RPMI7951 (cell line): ENCODE measurements at places on chromosomes 3 and 15.

- no peak for DNase-seq
These were observed 30.9 kb downstream of the VIPR1 start for GRCh38 chr3:42533161-42533897.

- DNase-seq = no peak
These were observed 98.1 kb downstream of the CORO2B start for GRCh38 chr15:68676926-68677325.

DNA sequence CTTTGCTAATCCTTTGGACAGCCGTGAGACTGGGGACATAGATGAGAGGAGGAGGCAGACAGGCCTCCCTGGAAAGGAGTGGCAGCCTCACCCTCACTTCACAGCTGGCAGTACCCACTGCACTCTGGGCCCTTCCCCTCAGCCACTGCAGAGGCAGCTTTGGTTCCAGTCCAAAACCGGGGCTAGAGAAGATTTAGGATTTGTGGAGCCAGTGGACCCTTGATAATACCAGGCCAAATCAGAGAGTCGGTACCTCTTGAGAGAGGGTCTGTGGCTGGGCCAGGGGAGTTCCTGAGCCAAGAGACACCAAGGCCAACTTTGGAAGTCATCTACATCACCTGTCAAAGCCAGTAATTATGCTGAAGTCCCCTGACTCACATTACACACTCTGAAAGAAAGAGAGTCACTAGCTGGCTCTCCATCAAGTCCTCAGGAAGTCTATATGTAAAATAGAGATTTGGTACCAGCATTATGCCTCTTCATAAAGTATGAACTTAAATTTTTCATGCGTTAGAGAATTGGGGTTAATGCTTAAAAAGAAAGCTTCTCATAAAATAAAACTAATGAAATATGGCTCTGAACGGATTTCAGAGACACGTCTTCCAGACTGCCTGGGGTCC is 244.1 kb upstream of the SEMA6D start:
- DNase-seq = no peak

- DNase-seq = no peak
These were observed 184.1 kb downstream of the XXYLT1 start for GRCh38 chr3:195086885-195087284.

GRCh38 chr15:55016225-55016624 is 180.5 kb downstream of the RSL24D1 start:
- no peak for DNase-seq

DNA sequence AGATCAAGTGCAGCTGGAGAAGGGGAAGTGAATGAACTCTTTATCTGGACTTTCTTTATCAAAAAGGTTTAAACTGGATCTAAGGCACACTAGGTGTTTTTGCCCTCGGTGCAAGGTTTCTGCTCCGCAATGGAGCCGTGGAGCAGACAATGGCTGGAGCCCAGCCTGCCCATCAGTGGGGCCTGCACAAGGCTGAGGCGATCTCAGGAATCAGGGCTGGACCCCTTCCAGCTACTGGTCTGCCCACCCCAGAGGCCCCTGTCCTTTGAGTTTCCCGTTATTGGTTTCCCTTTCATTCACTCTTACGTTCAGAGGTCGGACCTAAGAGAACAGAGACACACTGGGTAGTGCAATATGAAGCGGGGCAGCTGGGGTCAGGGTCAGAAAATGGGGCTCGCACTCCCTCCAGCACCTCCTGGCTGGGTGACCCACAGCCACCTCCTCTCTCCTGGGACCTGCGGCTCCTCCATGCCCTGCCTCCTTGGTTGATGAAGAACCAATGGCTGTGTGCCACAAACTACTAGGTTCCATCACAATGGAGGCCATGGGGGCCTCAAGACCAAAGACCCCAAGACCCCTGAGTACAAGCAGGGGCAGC is 164.6 kb downstream of the CHSY1 start:
- no peak for DNase-seq

GRCh38 chr3:186931532-186932280 is 1.4 kb downstream of the ST6GAL1 start:
- no peak for DNase-seq

- DNase-seq = no peak
These were observed 91.3 kb downstream of the ARNT2 start for GRCh38 chr15:80495401-80495942.

GRCh38 chr3:122094125-122094524 is 39.0 kb downstream of the CD86 start:
- no peak for DNase-seq

- DNase-seq = no peak
These were observed 3.9 kb downstream of the CHST2 start for GRCh38 chr3:143123353-143123984.

GRCh38 chr3:15616053-15616452 is 14.5 kb downstream of the BTD start:
- DNase-seq = no peak

DNA sequence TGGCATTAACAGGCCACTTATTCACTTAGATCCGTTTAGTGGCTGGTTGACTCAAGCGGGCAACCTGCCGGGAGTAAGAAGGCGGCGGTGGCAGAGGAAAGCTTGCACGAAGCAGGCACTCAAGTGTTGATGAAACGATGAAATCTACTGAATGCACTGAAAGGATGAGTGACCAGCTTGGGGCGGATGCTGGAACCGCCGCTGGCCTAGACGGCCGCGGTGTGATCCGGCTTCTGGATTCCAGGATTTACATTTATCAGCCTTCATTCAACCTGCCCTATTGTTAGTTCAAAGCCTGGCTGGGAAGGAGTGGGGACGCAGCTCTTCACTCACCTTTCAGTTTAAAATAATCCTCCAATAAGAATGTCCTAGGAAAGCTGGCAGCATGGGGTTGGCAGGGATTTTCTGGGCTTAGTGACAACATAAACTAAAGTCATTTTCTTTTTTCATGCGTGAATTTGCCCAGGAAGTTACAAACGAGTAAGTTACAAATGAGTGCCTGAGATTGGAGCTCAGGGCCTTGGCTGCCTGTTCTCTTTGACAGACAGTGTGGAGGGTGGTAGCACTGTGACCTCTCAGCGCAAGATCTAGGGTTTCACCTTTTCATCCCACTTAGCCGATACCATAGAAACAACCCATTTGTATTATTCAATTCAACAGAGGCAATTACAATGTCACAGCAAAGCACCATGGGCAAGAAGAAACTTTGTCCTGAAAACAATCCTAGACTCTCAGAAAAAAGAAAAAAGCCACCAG is 1.1 kb upstream of the PLCH1 start:
- peak; percentile 54 for DNase-seq

GRCh38 chr3:136620436-136620835 is 131.7 kb downstream of the STAG1 start:
- DNase-seq = no peak

GRCh38 chr15:43749690-43750345 is 3.6 kb downstream of the PDIA3 start:
- DNase-seq = peak; percentile 14

DNA sequence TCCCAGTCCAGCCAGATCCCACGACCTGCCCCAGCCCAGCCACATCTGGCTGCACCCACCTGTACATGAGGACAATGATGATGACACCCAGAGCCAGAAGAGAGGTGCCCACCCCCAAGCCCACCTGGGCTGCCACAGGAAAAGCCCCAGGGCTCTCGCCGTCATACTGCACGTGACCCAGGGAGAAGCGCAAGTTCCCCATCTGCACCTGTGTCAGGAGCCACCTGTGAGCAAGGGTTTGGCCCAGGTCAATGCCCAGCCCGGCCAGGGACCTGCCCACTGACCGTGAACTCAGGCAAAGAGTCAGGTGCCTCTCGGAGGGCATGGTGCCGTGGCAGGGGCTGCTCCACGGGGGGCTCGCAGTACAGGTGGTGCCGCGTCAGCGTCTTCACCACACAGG is 16.3 kb downstream of the PLXNB1 start:
- DNase-seq = no peak

DNA sequence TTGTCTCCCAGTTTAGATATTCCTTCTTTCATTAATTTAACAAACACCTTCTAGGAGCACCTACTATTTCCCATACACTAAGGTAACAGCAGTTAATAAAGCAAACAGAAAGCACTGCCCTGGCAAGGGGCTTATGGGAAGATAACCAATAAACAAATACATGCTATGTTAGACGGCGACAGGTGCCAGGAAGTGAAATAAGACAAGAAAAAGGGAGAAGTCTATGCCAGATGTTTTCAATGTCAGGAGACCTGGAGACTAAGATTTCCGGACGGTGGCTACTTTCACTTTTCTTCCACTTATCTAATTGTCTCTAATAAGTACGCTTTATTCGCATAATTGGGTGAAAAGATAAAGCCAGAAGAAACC is 32.5 kb upstream of the ZNF445 start:
- peak; percentile 11 for DNase-seq

DNA sequence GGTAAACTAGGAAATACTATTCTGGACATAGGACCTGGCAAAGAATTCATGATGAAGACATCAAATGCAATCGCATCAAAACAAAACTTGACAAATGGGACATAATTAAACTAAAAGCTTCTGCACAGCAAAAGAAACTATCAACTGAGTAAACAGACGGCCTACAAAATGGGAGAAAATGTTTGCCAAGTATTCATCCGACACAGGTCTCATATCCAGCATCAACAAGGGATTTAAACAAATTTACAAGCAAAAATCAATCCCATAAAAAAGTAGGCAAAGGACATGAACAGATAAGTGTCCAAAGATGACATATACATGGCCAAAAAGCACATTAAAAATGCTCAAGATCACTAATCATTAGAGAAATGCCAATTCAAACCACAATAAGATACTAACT is 1088.9 kb downstream of the NAALADL2 start:
- no peak for DNase-seq

GRCh38 chr3:7275396-7275795 is 414.5 kb downstream of the GRM7 start:
- no peak for DNase-seq

DNA sequence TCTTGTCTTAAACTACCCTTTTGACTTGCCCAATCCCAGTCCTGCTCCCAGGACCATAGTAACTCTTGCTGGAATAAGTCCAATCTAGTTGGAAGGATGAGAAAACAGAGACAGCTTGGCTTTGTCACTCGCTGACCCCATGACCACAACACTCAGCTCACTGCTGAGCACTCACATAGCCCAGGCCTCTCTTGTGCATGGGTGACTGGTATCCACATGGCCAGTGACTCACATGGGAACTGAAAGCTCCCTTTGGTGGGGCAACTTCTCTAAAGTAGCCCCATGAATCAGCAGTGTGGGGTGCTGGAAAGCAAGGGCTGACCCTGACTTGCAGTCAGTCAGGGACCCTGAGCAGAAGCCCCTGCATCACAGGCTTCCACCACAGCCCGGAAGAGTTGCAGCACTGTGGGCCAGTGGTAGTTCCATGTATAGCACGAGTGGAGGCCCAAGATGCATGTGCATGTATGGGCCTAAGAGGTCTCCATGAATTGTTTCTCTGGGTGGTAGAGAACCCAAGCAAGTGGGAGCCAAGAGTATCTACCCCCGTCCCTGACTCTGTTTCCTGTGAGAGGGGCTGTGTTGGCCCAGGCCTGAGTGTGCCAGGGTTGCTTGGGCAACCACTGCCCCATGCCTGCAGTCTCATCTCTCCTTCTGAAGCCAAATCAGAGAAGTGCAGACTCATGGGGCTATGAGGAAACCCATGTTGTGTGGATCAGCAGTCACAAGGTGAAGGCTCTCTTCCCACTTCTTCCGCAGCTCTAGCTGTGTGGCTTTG is 62.1 kb upstream of the XCR1 start:
- peak; percentile 98 for DNase-seq

GRCh38 chr3:117817103-117817502 is 1107.5 kb downstream of the TUSC7 start:
- no peak for DNase-seq

DNA sequence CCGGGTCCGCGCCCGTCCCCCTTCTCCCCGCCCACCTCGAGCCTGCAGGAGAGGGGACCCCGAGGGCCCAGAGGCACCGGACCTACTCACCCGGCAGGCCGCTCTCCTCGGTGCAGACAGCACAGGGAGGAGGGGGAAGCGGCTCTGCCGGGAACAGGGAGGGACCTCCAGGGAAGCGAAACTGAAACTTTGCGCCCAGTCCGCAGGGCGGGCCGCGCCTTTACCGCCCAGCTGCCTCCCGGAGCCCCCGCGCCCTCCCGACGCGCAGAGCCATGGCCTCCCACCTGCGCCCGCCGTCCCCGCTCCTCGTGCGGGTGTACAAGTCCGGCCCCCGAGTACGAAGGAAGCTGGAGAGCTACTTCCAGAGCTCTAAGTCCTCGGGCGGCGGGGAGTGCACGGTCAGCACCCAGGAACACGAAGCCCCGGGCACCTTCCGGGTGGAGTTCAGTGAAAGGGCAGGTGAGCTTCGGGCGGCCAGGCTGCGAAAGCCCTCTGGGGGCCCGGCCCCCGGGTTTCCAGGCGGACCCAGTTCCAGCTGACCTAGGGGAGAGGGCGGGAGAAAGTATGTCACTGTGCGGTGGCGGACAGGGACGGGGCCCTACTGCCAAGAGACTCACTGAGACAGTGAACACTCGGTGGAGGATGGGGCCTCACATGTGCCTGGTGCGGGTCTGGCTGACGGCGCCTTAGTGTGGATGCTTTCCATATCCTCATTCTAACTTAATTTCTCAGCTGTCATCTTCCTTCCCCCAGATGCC is at the start of the genes DTX3L and PARP9:
TSS of gene DTX3L (plus strand) at position 184 of the 758 bp plus-strand sequence. CDS start at position 273, 89 bp downstream.
TSS of gene PARP9 (minus strand) at position 146 of the 758 bp plus-strand sequence. CDS start 4,680 bp downstream, outside the sequence.
- peak; percentile 85 for DNase-seq

DNA sequence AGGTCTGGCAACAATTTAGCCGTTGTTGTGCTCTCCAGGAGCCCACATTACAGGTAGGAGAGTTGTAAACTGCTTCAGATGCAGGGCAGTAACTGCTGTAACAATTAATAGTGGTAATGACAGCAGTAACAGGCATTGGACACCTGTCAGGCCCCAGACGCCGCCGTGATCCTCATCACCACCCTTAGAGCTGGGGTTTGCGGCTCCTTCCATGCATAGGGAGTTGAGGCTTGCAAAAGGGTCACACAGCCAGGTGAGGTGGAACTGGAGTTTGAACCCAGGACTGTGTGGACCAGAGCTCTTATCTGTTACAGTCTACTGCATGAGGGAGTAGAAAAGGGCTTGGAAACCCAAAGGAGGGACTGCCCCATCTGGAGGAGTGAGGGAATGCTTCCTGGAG is 26.8 kb upstream of the NR2C2 start:
- DNase-seq = no peak

DNA sequence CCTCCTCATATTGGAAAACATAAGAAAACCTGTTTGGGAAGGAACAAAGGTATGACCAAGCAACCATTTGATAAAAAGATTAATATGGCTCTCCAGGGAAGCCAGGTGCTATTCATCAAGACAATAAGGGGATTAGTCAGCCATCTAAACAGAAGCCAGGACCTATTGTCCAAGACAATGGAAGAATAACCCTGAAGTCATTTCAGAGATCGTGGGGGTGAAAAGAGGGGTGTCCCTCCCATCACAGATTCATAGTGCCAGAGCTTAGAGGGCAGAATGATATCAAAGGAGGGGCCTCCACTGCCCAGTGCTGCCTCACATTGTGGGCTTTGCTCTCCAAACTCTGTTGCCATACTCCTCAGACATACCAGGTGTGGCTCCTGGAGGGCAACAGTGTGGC is 73.5 kb downstream of the DAPK2 start:
- no peak for DNase-seq

GRCh38 chr3:125185805-125186204 is 26.7 kb downstream of the SLC12A8 start:
- no peak for DNase-seq

GRCh38 chr3:170306015-170306414 is 51.5 kb upstream of the SKIL start:
- no peak for DNase-seq

GRCh38 chr3:194082743-194083636 is 53.0 kb upstream of the HES1 start:
- DNase-seq = peak; percentile 59
